ENCODE measurements at places on chromosomes 1 and 21.

DNA sequence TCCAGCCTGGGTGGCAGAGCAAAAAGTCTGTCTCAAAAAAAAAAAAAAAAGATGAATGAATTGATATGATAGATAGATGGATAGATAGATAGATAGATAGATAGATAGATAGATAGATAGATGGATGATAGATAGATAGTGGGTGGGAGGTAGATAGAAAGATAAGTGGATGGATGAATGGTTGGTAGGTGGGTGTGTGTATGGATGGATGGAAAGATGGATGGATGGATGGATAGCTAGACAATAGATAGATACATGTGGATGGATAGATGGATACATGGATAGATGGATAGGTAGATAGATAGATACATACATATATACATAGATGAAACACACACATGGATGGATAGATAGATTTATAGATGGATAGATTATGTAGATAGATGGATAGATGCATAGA is 28.5 kb downstream of the TRPM2 start:
- no peak for DNase-seq

DNA sequence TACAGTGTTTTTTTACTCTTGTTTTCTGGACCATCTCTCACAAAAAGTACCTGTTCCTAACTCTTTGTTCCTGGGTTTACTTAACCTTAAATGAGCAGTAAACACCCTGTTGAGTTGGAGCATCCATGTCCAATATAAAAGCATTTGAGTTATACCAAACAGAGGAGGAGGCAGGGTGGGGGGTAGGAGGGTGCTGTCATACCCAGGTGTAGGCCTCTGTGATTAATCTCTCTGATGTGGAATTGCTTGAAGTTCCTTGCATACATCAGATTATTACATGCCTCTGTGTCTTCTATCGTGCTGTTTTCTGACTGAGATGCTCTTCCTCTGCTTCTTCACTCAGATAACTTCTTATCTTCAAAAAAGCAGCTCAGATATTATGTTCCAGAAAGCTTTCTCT is 28.1 kb upstream of the RGS18 start:
- no peak for DNase-seq

DNA sequence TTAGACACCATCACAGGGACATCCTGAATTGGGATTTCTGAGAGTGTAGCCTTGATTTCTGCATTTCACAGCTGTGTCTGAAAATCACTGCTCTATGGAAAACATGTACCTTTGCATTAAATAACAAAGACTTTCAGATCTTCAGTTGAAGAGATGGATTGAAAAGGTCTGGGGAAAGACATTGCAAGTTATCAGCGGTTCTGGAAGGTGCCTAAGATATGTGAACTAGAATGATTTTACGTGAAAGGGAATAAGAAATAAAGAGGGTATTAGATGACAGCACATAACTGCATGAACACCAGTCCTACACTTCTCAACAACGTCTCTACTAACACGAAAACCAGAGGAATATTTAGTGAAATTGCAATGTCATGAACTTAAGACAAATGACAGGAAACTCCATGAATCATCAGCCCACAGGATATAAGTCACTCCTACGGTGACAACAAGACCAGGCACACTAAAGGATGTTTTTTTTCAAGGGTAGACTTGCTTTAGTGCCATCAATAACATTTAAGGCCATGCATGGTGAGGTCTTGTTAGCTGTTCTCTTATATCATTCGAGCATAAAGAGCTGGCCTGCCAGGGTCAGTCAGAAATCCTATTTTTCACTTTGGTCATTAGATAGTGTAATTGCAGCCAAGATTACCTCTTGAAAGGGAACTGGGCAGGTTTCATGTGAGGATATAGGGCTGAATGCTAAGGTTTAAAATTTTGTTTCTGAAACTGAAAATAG is 283.1 kb downstream of the GRIK1 start:
- no peak for DNase-seq

GRCh38 chr1:194776657-194777056 is 1590.2 kb upstream of the B3GALT2 start:
- no peak for DNase-seq

GRCh38 chr1:25505656-25506385 is 37.6 kb upstream of the LDLRAP1 start:
- DNase-seq, result no peak

GRCh38 chr1:243645281-243645680 is 204.8 kb downstream of the AKT3 start:
- no peak for DNase-seq

- no peak for DNase-seq
These were observed 198.2 kb downstream of the LRRC7 start for GRCh38 chr1:69765951-69766350.

GRCh38 chr1:70778056-70778762 is 269.4 kb downstream of the PTGER3 start:
- no peak for DNase-seq

- no peak for DNase-seq
These were observed 21.2 kb upstream of the CLIC6 start for GRCh38 chr21:34647555-34647954.

DNA sequence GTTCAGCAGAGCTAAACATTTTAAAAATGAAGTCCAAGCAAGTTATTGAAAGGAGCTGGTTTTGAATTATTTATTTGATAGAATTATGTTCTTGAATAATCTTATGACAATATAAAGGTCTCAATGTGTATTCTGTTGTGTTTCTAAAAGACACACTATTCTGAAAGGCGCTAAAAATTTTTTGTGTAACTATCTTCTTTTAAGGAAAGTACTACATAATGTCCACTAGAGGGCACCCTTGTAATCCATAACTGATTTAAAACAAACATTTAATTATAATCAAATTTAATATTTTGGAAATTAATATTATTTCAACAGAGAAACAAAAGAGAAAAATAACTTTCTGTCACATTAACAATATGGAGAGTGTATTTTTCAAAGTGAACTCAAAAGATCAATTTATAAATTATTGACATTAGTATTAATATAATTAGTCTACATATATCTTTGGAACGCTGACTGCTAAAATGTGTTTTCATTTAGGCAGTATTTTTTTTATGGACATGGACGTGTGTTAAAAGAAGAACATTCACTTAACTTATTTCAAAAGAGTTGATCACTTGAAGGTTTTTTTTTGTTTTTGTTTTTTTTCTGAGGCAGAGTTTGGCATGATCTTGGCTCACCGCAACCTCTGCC is 248.4 kb downstream of the DENND1B start:
- DNase-seq, result no peak

DNA sequence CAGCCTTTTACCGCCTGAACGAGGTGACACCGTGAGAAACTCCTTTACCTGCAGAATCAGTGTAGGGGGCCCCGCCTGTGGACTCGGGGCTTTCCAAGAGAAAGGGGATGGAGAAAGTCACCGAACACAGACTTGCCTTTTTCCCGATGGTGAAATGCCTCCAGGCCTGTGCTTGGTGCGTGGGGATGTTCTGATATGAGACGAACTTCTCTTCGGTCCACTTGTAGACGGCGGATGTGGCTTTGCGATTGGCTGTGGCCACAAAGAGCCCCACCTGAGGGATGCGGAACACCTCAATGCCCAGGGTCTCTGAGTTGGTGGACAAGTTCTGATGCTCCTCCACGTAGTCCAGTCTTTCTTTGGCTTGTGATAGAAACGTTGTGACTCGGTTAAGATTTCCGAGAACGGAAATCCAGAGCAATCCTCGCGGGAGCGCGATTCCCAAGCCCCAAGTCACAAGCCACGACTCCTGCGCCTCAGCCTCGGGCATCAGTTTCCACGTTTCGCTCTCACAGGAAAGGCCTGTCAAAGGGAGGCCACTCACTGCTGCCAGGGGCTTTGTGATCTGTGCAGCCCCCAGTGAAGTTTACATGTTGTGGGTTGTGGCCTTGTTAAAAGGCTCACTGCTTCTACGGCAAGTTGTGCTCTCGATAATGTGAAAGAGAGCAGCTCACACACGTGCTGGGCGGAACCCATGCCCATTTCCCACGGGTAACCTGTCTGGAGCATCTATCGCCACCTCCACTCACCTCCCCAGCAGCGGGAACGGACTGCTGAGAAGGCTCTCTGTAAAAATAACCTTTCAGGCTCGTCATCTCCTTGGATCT is 12.6 kb downstream of the KRTAP10-1 start:
- no peak for DNase-seq

- DNase-seq, result no peak
These were observed 607.0 kb downstream of the NPHP4 start for GRCh38 chr1:5385096-5385799.

DNA sequence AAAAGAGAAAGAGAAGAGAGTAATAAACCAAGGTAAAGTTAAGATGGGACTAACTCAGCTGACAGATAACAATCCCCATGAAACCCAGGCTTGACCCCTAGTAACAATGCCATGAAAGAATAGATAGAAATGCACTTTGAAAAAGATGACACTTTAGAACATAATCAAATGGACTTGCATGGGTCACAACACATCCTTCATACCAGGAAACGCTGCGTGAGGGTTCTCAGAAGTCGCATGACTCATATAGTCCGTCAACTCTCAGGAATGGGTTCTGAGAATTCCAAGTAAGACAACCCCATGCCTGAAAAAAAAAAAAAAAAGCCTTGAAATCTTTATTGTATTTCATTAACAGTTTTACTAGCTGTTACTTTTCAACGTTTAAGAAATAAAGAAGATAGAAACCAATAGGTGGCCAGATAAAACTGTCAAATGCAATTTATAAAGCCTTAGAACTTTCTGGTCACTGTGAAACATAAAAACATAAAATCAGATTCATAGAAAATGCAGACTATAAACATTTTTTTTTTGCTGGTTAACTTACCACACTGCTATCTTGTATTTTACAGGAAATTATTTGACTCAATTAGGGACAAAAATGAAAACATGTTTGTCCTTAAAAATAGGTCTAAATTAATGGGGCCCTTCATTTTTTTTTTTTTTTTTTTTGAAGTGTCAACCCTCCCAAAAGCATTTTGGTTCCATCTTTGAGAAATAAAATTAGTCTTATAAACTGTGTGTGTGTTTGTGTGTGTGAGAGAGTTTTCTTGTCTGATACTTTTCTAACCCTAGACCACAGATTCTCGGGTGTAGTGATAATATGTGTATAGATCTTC is 202.1 kb downstream of the NCAM2 start:
- DNase-seq, result no peak

DNA sequence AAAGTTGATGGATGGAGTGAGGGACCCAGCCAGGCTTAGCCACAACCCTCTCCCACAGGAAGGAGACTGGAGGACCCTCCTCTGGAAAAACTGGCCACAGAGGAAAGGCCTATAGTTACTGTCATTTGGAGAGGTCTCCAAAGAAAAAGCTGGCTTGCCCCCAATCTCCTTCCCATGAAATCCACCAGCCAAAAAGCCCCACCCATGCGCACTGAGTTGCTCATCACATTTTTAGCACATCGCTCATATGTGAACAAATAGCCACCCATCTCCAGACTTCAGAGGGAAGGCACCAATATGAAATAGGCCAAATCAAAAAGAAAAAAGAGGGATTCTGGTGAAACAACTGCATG is 36.9 kb upstream of the QSOX1 start:
- no peak for DNase-seq

- peak; percentile 5 for DNase-seq
These were observed 13.8 kb upstream of the ABCB10 start for GRCh38 chr1:229572286-229572685.

- no peak for DNase-seq
These were observed 60.9 kb downstream of the HTR6 start for GRCh38 chr1:19725606-19726005.

GRCh38 chr1:24929398-24930259 is 447 bp downstream of the RUNX3 start:
- no peak for DNase-seq

- no peak for DNase-seq
These were observed 148.7 kb upstream of the NR5A2 start for GRCh38 chr1:199878823-199879222.

GRCh38 chr1:198084241-198084908 is 72.4 kb upstream of the NEK7 start:
- DNase-seq, result no peak

DNA sequence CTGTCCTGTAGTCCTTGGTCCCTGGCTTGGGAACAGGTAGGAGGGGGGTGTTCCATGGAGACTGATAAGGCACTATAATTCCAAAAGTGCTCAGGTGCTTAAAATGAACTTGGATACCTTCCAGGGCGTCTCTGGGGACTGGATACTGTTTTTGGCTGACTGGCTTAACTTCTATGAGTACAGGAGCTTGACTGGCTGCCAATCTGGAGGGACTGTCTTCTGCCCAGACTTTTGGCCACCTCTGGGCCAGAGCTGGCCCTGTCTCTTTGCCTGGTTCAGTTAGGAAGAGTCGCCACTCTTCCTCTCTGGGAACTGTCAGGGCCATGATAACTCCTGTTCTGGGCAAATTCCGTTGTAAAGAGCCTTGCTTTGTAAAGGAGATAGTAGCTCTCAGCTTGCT is 407.0 kb downstream of the TGFB2 start:
- no peak for DNase-seq

DNA sequence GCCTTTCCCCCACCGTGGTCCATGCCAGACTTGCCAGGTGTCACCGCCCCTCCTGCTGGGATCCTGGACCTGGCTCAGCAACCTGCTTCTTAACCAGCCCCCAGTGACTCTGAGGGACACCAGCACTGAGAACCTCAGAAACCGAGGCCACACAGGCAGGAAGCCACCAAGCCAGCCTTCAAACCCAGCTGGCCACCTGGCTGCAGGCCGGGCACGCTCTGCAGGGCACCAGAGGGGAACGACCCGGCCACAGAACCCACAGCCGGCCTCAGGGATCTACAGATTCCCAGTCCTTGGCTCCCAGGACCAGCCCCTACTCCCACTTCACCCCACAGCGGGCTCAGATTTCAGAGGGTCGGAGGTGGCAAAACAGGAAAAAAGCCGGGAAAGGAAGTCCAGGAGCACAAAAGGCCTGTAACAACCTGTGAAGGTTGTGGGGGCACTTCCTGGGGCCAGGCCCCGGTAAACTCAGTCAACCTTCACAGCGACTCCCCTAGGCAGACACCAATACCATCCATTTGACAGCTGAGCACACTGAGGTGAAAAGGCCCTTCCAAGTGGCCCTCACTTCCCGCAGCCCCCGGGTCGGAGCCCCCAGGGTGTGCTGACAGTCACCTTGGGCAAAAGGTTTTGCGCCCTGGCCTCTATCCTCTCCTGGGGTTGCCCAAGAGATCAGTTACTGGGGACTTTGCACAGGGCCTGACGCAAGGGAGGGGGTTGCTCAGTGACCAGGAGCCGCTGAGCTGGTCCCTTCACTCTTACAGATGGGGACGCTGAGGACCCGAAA is 14.1 kb downstream of the RUNX3 start:
- no peak for DNase-seq

GRCh38 chr1:15031251-15031933 is 122.2 kb upstream of the TMEM51 start:
- DNase-seq, result no peak
